ENCODE measurements at places on chromosomes 4 and X.

DNA sequence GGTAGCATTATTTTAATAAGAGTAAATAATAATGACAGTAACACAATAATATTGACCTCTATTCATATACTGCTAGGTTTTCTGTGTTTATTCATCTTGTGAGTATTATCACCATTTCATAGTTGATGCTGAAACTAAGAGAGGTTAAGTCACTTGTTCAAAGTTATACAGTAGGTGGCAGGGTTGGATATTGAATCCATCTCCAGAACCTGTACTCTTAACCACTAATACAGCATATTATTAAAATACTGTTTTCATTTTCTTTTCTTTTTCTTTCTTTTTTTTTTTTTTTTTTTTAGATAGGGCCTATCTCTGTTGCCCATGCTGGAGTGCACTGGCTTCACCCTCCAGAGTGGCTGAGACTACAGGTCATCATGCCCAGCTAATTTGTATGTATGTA is 7.1 kb upstream of the ELF2 start:
- DNase-seq, result no peak

DNA sequence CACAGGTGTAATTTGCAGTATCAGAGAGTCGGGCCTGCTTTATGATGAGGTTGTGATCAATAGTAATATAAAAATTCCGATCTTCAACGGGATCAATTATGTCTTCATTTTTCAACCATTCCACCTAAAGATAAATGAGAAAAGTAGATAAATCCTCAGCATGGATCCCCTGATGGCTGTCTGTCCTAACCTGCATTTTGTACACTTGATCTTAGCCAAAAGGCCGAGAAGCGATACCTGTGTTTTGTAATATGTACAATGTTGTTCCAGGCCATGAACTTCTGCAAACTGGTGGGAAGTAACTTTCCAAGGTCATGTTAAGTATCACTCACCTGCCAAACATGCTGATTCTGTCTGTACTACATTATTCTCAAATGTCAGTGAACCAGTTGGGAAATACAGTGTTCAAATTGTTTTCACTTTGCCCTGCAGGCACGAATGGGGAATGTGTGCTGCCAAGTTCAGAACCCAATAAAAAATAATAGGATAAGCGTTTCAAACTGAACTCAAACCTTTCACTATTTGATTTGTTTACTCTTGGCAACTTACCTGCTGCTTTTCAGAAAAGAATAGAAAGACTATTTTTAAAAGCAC is 298.1 kb downstream of the UNC5C start:
- DNase-seq, result no peak

DNA sequence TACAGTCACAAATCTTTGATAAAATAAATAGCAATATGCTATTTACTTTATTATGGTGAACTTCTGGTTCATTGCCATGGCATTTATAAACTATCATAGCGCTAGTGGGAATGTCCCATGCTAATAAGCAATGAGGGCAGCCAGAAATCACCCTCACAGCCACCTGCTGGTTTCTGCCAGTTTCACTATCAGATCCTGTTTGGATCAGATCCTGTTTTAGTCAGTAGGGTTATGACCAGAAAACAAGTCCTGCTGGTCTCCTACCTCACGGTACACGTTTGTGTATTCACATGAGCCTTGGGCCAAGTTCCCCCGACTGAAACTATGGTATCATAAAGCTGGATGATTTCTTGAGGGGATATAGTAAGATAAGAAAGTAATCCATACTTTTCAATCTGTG is 17.7 kb downstream of the FOXR2 start:
- no peak for DNase-seq

DNA sequence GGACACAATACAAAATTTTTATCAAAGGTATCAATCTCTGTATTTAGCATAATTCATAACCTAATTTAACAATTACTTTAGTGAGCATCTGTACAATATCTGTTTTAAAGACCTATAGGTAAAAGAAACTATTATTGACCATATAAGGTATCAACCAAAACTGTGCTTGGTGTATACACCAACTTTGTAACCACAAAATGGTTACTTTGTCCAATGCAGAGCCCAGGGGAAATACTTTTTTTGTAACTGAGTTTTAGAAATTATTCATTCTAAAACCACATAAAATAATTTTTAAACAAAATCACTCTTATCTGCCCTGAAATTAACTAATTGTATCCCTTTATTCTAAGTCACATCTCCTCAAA is 5.0 kb downstream of the CXXC4 start:
- DNase-seq, result no peak

DNA sequence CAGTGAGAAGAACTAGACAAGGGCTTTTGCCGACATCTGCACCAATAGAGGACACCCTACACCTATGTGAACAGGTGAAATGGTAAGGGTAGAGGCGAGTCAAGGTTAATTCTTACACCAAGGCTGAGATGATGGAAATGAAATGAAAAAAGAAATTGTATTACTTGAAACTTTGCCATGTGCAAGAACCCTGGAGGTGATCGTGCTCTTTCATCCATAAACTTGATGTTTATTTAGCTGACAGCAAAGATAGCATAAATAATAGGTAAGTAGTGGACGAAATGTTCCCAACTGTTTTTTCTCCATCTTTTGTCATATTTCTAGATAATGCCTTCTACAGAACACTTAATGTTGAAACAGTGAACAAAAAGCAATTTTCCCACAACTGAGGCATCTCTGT is 162.5 kb downstream of the BANK1 start:
- DNase-seq, result no peak

DNA sequence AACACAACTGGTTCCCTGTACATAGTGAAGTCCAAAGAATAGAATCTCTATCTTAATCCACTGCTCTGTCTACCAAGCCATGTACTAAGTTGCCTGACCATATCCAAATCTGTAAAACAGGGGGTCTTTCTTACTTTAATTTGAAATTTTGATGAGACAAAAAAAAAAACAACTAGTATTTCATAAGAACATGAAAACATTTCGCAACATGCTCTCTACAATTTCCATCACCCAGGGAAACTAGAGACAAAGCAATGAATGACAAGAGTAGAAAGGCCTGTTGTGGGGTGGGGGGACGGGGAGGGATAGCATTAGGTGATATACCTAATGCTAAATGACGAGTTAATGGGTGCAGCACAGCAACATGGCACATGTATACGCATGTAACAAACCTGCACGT is 279.9 kb downstream of the PPP3CA start:
- DNase-seq, result no peak

GRCh38 chr4:89800012-89800516 is 36.9 kb downstream of the SNCA start:
- no peak for DNase-seq

DNA sequence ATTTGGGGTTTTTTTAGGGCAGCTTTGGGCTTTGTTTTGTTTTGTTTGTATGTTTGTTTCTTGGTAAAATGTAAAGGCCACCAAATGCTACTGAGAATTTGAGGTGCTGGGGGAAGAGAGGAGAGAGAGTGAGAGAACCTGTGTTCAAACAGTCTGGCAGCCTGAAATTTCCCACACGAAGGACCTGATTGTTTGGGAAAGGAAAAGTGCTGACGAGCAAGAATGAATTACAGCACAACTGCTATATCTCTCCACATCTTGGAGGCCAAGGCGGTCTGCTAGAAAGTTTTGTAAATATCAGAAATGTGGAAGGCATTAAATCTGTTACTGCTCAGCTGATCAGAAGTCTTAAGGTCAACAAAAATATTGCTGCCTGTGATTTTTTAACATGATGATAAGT is 170.5 kb downstream of the PALLD start:
- DNase-seq, result no peak

- DNase-seq, result no peak
Observed at GRCh38 chrX:44937606-44938005, 64.6 kb downstream of the KDM6A start.

GRCh38 chr4:125440814-125441213 is 126.1 kb downstream of the FAT4 start:
- DNase-seq, result no peak

DNA sequence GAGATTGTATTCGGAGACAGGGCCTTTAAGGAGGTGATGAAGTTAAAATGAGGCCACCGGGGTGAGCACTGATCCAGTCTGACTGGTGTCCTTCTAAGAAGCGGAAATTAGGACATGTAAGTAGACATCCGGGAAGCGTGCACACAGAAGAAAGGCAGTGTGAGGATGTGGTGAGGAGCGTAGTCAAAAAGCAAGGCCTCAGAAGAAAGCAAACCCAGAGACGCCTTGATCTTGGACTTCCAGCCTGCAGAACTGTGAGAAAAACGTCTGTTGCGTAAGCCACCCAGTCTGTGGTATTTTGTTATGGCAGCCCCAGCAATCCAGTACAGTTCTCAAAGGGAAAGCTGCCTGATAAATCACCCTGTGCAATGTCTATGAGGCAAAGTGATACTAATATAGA is 153.5 kb downstream of the KCNIP4 start:
- no peak for DNase-seq

DNA sequence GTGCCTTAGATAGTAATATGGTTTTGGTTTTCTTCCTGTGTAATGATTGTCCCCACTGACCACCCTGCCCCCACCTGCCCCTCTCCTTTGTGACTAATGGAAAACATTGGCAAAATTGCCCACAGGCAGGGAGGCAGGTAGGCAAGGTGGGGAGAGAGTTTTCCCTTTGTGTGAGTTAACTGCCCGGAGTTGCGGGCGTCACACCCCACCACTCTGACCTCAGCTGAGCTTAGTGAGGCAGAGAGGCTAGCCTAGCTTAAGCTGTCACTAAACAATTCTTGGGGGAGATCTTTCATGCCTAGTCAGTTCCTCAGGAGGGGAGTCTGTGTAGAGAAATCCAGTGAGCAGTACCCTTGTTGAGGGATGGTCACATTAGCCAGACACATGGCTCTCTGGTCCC is 245.3 kb downstream of the BCOR start:
- DNase-seq, result no peak

DNA sequence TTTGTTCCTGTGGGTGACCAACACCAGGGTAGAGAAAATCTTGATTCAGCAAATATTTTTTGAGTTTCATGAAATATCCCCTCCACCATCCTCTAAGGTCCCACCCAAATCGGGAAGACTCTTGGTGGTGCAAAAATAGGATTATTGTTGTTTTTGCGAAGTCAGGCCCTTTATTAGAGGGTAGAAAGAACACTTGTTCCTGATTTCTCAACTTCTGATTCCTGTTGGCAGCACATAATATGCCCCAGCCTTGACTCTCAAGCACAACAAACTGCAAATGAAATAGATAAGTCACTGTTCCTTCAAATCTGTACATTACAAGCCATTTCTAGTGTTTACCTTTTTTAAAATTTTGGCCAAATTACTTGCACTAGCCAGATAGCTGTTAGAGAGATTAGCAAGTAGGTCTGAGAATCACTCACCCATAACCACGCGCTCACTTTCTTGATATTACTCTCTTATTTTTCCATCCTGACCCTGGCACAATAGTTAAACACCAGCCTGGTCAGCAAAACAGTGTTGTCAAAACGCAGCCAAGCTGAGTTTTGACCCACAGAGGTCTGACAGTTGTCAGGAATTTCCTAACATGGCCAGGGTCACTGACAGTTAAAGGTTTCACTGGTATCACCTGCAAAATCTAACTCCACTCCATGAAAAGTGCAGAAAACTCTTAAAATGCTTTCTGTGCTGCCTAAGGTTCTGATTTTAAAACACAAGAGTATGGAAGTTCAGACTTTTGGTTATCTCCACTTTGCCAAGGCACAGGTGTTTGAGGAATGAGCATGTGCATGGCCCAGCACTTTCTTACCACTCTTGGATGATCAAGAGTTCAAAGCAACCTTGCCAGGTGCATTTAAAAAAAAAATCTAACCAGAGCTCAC is 69.8 kb downstream of the RBM47 start:
- no peak for DNase-seq

DNA sequence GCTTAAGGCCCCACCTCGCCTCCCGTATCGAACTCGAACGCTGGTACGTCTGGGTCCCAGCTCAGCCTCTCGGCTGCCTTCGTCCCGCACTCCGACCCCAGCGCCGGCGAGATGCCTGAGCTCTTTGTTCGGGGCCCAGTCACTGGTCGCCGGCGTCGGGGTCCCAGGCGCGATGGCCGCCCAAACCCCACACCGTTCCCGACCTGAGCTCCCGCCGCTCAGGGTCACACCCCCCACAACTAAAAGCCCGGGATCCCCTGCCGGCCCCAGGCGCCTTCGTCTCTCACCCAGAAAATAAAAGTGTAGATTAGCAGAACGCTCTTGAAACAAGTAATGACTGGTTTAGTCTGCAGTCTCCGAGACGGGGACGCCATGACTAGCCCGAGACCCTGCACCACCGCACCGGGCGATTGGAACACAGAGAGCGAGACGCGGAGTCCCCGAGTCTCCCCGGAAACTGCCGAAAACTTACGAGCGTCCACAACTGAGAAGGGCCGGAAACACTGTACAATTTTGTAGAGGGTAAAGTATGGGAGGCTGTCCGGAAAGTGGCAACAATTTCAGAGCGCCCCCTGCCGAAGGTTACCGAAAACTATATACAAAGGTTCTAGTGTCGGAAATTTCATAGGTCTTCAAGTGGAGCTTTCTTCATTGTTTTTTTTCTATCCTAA is at the start of gene TSPAN6:
TSS of gene TSPAN6 (minus strand) at position 486 of the 671 bp plus-strand sequence. CDS start at position 374, 112 bp downstream.
- peak; percentile 33 for DNase-seq

GRCh38 chr4:100593935-100594334 is 76.1 kb upstream of the EMCN start:
- no peak for DNase-seq

GRCh38 chrX:2500091-2500802 is 529 bp downstream of the DHRSX start:
- DNase-seq, result peak; percentile 8

DNA sequence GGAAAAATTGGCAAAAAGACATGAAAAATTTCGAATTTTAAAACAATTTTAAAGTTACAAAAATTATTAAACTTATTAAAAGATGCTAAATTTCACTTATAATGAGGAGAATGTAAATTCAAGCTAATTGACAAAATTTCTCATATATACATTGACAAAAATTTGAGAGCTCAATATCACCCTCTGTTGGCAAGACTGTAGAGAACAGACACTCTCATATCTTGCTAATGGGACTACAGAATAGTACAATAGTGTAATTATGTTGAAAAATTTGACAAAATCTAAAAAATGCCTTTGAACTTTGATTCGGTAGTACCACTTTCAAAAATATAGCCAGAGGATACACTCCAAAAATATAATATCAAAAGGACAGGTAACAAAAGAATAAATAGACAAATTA is 29.8 kb downstream of the DCAF8L2 start:
- DNase-seq, result no peak

- no peak for DNase-seq
Observed at GRCh38 chr4:56405016-56405415, 17.7 kb upstream of the AASDH start.

DNA sequence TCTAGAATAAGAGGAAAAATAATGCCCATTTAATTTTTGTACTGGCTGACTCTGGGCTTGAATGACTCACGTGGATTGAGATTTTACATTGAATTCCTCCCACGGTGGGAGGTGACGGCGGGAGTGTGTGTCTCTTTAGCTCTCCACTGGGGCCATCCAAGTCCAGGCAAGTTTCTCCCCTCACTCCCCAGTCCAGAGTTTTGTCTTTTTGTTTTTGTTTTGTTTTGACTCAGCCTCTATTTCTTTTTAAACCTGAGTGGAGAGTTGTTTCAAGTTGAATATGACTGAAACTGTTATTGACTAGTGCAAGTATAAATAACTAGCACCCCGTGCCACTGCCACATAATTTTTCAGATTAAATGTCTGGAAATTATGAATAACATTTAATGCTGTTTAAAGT is 13.6 kb downstream of the CHST7 start:
- no peak for DNase-seq

GRCh38 chr4:112189754-112190153 is 41.8 kb upstream of the AP1AR start:
- DNase-seq, result no peak

- no peak for DNase-seq
Observed at GRCh38 chr4:141896687-141897086, 260.3 kb downstream of the IL15 start.

- no peak for DNase-seq
Observed at GRCh38 chr4:121073004-121073435, 685 bp upstream of the NDNF start.

All from stimulated activated CD8-positive, alpha-beta memory T cell treated with anti-CD3 and anti-CD28 coated beads, Interleukin-12 subunit alpha, Interleukin-12 subunit beta, amount 100 ng/mL, for 4 hours (primary cell).